ENCODE measurements at places on chromosomes 2 and 18. TPM values are rescaled to one million over a fixed set of nuclear protein-coding genes. Genes with fewer than 3 reads are reported as not detected.

- peaks cover 5% of the 10 kb centered on the region for H3K27me3 ChIP-seq
- no peak overlapping the region for H3K4me3 ChIP-seq
- no peak overlapping the region for H3K27ac ChIP-seq
- no peaks in the 10 kb centered on the region for H3K4me1 ChIP-seq
- H3K36me3 ChIP-seq: no peaks in the 10 kb centered on the region
These were observed 55.1 kb upstream of the ACSL3 start for GRCh38 chr2:222805591-222806304.

DNA sequence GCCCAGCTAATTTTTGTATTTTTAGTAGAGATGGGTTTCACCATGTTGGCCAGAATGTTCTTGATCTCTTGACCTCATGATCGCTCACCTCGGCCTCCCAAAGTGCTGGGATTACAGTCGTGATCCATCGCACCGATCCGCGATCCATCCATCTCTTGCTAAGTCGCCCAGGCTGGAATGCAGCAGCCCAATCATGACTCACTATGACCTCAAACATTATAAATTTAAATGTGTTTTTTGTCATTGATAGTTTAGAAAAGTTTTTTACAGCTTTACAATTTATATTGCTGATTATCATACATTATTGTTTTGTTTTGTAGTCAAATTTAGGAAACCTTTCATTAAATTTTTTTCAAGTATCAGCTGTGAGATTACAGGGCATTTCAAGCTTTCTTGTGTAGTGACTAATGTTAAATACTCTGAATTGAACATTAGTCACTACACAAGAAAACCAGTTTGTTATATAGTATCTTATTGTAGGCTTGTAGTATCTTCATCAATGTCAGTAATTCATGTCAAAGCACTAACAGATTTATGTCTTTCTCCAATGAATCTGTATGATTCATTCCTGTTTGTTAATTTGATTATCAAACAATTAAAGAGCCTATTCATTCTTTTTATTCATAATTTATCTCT, 37.5 kb downstream of the NR4A2 start:
- H3K36me3 ChIP-seq: no peaks in the 10 kb centered on the region
- no peak overlapping the region for H3K27ac ChIP-seq
- no peak for DNase-seq

The RGPD4 gene
- 0.72 TPM for total RNA-seq

The CCDC150 gene
- 7.9 TPM for total RNA-seq

DNA sequence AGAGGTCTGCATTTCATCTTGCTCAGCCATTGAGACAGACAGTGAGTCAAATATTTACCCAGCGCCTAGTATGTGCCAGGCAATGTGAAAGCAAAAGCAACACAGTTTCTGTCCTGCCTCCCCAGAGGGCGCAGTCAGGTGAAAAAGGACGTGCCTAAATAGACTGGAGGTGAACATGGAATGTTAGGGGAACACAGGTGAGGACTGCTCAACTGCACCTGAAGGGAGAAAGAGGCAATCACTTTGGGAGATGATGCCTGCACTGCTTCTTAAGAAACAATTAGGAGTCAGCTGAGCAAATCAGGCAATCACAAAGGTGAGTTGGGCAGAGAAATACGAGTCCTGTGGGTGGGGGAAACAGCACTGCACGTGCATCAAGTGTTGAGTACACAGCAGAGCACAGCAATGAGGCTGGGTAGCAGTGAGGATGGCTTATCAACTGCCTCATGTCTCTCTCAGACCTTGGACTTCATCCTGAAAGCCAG, 218.3 kb upstream of the SMAD7 start:
- no peak overlapping the region for H3K27ac ChIP-seq
- no peaks in the 10 kb centered on the region for H3K27me3 ChIP-seq
- peak; percentile 2 for DNase-seq

GRCh38 chr2:150475479-150476250, 11.8 kb downstream of the RND3 start:
- no peak for DNase-seq
- no peak overlapping the region for H3K27ac ChIP-seq
- H3K4me1 ChIP-seq: no peaks in the 10 kb centered on the region
- no peak overlapping the region for H3K4me3 ChIP-seq
- H3K27me3 ChIP-seq: no peaks in the 10 kb centered on the region
- H3K36me3 ChIP-seq: no peaks in the 10 kb centered on the region

DNA sequence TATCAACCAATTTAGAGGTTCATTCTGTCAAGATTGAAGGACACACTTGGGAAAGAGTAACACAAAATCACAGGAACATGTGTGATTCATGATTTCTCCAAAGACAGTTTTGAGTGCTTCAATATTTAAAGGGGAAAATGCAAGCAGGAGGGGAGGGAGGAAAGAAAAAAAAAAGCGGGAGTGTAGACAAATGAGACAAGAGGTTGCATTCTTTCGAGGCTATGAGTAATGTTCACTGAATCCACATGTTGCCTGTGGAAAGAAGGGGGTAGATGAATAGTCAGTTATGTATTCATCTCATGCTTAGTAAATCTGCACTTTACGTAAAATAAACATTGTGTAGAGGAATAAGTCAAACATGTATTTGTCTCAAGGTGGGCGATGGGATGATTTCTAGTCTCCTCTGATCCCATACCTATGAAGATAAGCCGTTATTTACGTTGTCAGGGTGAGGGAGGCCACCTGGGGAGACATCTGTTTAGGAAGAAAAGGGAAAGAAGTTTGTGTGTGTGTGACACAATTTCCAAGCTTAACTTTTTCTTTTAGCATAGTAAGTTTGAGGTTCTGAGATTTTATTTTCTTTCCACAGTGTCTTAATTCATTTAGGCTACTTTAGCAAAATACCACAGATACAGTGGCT, 211.0 kb upstream of the ZC3H15 start:
- no peak overlapping the region for H3K27ac ChIP-seq
- no peaks in the 10 kb centered on the region for H3K4me1 ChIP-seq
- no peaks in the 10 kb centered on the region for H3K27me3 ChIP-seq

GRCh38 chr18:50611529-50611941, 51.6 kb downstream of the MAPK4 start:
- H3K27ac ChIP-seq: no peak overlapping the region
- H3K36me3 ChIP-seq: no peaks in the 10 kb centered on the region
- no peak for DNase-seq
- H3K4me3 ChIP-seq: no peak overlapping the region
- no peaks in the 10 kb centered on the region for H3K4me1 ChIP-seq
- no peaks in the 10 kb centered on the region for H3K27me3 ChIP-seq

GRCh38 chr2:29238497-29238896, 123.3 kb downstream of the CLIP4 start:
- H3K4me1 ChIP-seq: no peaks in the 10 kb centered on the region
- H3K4me3 ChIP-seq: no peak overlapping the region
- H3K27ac ChIP-seq: no peak overlapping the region
- H3K27me3 ChIP-seq: no peaks in the 10 kb centered on the region

The ANKRD44 gene
- total RNA-seq: 150 TPM

DNA sequence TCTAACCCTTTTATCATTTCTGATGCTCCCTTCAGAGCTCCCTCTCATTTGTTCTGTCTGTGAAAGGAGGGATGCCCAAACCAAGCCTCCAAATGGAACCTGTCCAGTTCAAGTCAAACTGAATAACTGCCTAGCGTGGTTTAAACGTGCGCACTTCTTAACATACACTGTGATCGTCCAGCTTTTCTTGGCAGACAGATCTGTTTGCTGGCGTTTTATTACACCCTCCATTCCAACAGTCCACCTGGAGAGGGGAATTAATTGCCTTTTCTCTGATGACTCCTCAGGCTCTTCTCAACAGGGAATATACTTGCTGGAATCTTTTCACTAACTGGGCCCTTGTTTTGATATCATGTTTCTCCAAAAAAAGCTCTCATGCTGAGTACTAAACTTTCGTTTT, 379.2 kb upstream of the POU3F3 start:
- no peak for DNase-seq
- H3K27me3 ChIP-seq: no peaks in the 10 kb centered on the region
- no peaks in the 10 kb centered on the region for H3K4me1 ChIP-seq
- no peaks in the 10 kb centered on the region for H3K36me3 ChIP-seq

The MATN3 gene
- total RNA-seq: not detected

DNA sequence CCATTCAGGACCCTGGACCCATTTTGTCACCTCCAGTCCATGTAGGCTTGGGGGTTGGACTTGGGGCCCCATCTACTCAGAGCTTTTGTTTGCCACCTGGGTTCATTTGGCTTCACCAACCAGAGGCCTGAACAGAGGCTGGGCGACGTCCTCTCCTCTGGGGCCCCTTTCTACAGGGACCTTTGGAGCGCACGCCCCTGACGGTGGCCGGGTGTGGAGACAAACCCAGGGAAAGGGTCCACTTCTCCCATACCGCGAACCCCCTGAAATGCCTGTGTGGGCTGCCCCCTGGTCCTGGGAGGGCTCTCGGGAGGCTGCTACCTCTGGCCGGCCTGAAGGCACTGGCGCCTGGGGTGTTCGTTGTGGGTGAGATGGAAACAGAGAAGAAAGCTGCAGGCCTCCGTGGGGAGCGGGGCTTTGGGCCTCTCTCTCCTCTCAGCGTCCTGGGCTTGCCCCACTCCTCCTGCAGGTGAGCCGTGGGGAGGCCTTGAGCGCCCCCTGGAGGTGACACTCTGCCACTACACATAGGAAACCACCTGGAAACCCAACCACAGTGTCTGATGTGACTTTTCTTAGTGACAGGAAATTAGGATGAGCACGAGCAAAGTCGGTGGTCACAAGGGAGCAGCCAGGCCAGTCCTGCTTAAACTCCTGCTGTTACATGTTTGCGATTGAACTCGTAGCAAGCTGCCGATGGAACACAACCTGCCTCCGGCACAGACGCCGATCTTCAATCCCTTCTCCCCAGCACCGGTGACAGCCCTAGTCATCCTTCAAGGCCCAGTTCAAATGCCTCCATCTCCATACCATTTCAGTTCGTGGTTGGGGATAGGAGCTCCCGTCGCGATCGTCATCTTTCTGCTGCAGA, 12.0 kb upstream of the NTSR2 start:
- peak; percentile 36 for DNase-seq
- H3K36me3 ChIP-seq: no peaks in the 10 kb centered on the region
- no peaks in the 10 kb centered on the region for H3K4me1 ChIP-seq
- no peak overlapping the region for H3K27ac ChIP-seq
- H3K4me3 ChIP-seq: no peak overlapping the region
- H3K27me3 ChIP-seq: no peaks in the 10 kb centered on the region

DNA sequence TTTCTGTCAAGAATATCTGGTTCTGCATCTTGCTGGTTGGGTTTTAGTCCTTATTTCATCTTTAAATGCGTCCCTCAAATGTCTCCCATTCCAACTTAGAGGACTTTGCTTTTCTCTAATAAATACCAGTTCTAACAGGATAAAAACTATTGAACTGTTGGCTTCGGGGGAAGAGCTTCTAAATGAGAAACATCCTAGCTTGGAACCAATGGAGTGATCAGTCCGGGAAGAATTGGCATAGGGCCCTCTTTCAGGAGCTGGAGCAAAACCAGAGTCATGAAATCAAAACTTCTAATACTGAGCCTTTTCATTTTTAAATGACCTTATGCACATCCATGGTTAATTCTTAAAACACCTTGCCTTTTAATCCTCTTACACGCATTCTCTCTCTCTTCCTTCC, 401.6 kb upstream of the SMIM21 start:
- H3K36me3 ChIP-seq: no peaks in the 10 kb centered on the region
- H3K27me3 ChIP-seq: no peaks in the 10 kb centered on the region
- DNase-seq: no peak
- no peak overlapping the region for H3K4me3 ChIP-seq
- no peak overlapping the region for H3K27ac ChIP-seq
- H3K4me1 ChIP-seq: no peaks in the 10 kb centered on the region

DNA sequence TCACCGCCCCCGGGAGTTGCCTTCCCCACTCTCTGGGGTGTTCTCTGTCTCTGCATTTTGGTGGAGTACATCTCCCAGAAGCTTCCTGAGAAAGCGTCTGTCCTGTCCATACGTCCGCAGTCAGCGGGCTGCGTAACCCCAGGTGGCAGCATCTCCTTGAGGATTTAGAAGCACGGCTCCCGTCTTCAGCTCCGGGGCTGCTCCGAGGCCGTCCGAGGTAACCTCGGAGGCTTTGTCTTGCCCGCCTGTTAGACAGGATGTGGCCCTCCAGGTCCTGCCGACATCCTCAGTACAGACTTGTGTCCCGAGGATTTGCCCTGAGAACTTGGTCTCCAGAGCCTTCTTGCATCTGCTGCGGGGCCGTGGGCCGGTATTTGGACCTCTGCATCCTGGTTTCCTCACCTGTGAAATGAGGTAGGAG, 58.4 kb downstream of the CTDP1 start:
- no peaks in the 10 kb centered on the region for H3K27me3 ChIP-seq
- H3K4me1 ChIP-seq: no peaks in the 10 kb centered on the region
- no peak overlapping the region for H3K4me3 ChIP-seq
- peaks cover 41% of the 10 kb centered on the region for H3K36me3 ChIP-seq
- H3K27ac ChIP-seq: no peak overlapping the region

DNA sequence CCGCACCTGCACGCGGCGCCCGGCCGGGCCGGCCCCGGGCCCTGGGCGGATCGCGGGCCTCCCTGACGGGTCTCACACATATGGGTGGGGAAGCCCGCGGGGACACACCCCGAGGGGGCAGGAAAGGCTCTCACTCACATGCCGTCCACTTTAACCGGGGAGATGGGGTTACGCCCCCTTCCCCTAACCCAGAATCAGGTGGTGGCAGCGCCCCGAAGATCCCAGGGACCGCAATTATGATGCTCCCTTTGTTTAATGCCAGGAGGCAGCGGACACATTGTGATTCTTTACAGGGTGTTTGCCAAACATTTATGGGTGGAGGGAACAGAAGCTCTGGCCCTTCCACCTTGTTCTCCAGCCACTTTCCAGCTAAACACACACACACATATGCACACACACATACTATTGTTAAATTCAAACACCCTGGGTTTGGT, 424 bp upstream of the ANKRD44 start:
- no peaks in the 10 kb centered on the region for H3K27me3 ChIP-seq
- no peaks in the 10 kb centered on the region for H3K36me3 ChIP-seq
- H3K4me3 ChIP-seq: peak overlapping the region; percentile 39
- H3K27ac ChIP-seq: no peak overlapping the region
- H3K4me1 ChIP-seq: peaks cover 49% of the 10 kb centered on the region

The IGFBP2 gene
- total RNA-seq: 1.1 TPM

The CD226 gene
- 150 TPM for total RNA-seq

DNA sequence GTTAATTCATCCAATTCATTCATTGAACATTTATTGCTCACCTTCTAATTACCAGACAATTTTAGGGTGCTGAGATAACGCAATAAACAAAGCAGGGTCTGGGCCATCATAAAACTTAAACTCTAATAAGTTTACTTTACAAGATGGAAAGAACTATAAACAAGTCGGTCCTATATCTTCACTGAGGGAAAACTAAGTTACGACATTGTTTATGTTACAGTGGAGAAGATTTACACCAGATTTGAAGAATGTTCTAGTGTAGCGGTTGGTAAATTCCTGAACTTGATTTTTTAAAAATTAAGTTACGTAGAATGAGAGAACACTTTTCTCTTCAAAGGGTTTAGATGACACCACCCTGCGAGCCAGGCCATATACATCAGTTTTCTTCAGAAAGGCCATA, 20.7 kb upstream of the FRZB start:
- no peaks in the 10 kb centered on the region for H3K27me3 ChIP-seq
- no peak for DNase-seq
- H3K27ac ChIP-seq: no peak overlapping the region
- H3K4me1 ChIP-seq: no peaks in the 10 kb centered on the region

GRCh38 chr2:88599527-88599926, 27.7 kb downstream of the EIF2AK3 start:
- peaks cover 10% of the 10 kb centered on the region for H3K4me1 ChIP-seq
- no peaks in the 10 kb centered on the region for H3K36me3 ChIP-seq
- H3K4me3 ChIP-seq: no peak overlapping the region
- DNase-seq: no peak
- H3K27me3 ChIP-seq: no peaks in the 10 kb centered on the region

Measured in CD8-positive, alpha-beta memory T cell (primary cell).